ENCODE measurements at places on chromosomes 1 and 21.
A peak's percentile ranks its signal among the peaks of the same experiment; 100 is the strongest.

DNA sequence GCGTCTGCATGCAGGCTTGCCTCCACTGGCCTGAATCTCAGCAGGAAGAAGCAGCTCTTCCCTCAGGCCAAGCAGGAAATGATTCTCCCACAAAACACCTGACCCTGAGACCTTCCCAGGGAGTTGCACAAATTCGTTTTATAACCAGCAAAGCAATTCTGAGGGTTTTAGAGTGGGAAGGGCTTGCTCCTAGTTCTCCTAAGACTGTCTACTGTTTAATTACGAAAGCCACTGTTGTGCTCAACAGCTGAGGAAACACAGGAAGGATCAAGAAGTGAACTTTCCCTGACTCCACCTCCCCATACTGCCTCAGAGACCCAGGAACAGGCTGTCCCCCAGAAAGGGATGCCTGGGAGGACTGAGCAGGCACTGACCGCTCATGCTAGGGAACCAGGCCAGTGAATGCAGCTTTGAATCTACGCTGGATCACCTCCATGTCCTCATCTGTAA is 37.0 kb upstream of the PUM1 start:
- no peak for DNase-seq

- no peak for DNase-seq
These were observed 94.2 kb downstream of the ARHGEF10L start for GRCh38 chr1:17633654-17634053.

DNA sequence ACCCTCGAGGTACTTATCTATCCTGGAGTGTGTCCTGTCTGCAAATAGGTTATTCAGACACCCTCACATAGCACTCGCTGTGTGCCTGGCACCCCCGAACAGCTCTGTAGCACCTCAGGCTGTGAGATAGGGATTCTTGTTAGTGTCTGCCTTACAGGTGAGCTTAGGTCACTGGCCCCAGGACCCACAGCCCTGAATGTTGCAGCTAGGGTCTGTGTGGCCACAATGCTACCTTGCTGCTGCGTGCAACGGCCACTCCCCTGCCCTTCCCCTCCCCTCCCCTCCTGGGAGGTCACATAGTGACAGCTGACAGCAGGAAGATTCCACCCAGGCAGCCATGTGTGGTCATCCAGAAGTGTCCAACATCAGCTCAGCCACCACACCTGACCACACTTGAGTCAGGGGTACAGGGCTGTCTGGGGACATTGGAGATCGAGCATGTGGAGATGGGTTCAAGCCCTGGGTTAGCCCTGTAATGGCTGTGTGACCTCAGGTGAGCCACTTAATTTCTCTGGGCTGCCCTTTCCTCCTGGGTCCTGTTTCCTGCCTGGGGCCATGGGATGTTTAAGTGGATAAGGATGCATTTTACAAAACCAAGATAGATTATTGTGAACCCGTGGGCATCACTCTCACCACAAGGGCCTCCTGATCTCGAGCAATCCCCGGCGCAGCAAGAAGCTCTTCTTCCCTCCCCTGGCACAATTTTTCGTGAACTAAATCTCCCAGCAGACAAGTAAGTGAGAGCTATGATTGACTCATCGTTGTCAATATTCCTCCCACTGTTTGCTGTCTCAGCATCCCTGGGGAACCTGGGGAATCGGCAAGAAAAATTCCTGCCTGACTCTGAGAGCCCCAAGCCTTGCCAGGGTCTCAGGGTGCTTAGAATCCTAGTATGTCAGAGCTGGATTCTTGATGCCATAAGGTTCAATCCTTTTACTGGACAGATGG is 208.7 kb downstream of the PTPRU start:
- DNase-seq, result no peak

- DNase-seq, result peak; percentile 83
These were observed 135.1 kb downstream of the CHD1L start for GRCh38 chr1:147377263-147378246.

GRCh38 chr1:210568631-210569030 is 239.9 kb downstream of the HHAT start:
- no peak for DNase-seq

DNA sequence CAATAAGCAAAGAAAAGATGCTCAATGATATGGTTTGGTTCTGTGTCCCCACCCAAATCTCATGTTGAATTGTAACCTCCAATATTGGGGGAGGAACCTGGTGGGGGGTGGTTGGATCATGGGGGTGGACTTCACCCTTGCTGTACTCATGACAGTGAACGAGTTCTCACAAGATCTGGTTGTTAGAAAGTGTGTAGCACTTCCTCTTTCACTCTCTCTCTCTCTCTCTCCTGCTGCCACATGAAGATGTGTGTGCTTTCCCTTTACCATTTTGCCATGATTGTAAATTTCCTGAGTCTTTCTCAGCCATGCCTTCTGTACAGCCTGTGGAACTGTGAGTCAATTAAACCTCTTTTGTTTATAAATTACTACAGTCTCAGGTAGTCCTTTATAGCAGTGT is 248.4 kb downstream of the HHIPL2 start:
- no peak for DNase-seq

GRCh38 chr1:244010191-244010590 is 40.9 kb upstream of the ZBTB18 start:
- no peak for DNase-seq

- DNase-seq, result no peak
These were observed 147.6 kb upstream of the C1orf174 start for GRCh38 chr1:4047666-4048065.

- DNase-seq, result no peak
These were observed 48.0 kb downstream of the DMAP1 start for GRCh38 chr1:44261171-44261817.

DNA sequence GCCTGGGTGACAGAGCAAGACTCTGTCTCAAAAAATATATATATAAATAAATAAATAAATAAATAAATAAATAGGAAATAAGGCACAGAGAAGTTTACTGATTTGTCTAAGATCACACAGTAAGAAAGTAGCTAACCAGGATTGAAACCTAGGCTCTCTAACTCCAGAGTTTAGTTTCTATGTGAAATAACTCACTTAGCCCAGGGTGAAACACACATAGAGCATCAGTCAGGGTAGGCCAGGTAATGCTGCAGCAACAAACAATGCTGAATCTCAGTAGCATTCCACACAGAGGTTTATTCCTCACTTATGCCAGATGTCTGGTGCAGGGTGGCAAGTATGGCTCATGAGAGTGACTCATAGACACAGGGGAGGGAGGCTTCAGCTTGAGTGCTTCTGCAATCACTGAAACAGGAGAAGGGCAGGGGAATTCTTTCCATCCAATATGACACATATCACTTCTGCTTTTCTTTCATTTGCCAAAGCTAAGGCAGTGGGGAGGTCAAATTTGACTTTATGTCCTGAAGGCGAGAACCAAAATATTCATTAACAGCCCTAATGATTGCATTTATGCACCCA is 37.1 kb upstream of the KANK4 start:
- no peak for DNase-seq

GRCh38 chr1:201697174-201697573 is 131.8 kb upstream of the IPO9 start:
- no peak for DNase-seq

DNA sequence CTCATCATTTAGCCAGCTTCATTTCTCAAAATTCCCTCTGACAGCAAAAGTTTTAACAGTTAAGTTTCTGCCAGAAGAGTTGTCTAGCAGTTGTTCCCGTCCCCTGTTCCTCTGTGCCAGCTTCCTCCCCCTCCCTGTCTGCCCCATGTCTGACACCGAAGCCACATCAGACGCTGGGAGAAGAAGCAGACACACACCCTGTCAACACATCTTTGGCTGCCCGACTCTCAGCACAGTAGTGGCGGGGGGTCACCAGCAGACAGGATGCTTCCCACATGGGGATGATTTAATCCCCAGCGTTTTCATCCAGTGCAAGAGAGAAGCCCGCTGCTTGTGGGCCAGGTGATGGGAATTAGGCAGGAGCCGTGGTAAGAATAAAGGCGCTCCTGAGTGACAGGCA is 379.4 kb upstream of the RUNX1 start:
- DNase-seq, result no peak

DNA sequence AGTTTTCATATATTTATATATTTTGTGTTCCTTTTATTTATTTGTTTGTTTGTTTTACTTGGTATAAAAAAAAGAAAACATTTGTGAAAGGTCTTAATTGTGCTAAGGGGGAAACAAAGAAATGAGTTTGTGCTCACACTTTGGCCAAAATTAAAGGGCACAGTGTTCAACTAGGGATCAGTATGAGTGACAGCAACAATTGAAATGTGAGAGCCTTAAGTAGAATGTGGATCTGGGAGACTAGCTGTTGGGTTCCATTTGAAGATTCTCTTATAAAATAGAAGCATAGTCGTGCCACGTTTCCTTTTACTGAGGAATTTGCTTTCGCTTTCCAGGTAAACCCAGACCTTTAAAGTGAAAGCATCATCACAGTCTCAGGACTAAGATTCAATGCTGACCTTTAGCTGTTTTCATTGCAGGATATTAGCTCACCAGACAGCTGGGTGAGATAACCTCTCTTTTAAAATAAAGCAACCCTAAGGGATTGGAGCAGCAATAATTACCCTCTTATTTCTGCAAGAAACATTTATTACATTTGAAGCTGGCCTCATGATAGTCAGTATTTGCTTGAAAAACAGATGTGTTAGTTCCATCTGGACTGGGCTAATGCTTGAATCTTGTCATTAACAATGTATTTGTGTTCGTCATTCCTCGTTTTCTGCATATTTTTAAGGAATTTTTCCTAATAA is 37.1 kb upstream of the CD55 start:
- no peak for DNase-seq

GRCh38 chr21:35738347-35738961 is 321.9 kb downstream of the SETD4 start:
- no peak for DNase-seq

DNA sequence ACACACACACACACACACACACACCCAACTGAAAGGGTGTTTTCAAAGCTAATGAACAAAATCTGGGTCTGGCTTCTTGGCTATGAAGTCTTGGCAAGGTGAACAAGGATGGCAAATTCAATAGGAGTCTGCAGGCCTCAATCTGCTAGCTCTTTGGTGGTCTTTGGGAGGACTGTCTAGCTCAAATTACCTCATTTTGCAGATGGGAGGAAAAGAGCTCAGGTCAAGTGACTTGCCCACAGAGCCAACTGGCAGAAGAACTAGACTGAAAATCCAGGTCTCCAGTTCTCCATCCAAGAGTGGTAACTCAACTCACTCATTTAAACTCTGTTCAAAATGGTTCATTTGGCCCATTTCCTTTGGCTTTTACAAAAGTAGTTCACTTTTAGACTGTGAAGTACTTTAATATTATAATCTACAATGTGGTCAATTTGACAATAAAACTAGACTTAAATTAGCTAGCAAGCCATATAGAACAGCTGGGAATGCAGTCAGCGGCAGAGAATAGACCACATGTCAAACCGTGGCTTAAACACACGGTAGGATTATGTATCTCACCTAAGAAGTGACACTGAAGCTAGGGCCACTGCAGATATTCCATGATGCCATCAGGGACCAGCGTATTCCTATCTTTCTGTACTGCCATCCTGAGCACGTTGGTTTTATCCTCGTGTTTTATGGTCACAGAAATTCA is 112.9 kb downstream of the APP start:
- DNase-seq, result no peak

- DNase-seq, result no peak
These were observed 37.8 kb upstream of the CTTNBP2NL start for GRCh38 chr1:112358061-112358770.

- no peak for DNase-seq
These were observed 270.4 kb downstream of the PTPRU start for GRCh38 chr1:29506678-29507225.

GRCh38 chr21:26136671-26137070 is 33.9 kb downstream of the APP start:
- peak; percentile 21 for DNase-seq

DNA sequence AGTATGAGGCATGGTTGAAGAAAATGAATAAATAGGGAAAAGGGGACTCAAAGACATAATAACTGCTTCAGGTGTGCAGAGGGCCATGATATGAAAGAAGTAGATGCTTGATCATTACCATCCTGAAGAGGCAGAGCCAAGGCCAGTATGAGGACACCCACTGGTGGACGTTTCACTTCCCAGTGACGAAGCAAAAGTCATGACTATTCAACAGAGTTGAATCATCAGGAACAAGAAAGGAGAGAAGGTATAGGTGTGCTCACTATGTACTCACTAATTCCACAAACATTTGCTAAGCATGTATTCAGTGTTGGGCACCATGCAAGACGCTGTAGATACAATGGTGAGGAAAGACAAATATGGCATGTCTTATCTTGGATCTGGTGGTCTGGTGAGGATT is 319.2 kb upstream of the RUNX1 start:
- no peak for DNase-seq

DNA sequence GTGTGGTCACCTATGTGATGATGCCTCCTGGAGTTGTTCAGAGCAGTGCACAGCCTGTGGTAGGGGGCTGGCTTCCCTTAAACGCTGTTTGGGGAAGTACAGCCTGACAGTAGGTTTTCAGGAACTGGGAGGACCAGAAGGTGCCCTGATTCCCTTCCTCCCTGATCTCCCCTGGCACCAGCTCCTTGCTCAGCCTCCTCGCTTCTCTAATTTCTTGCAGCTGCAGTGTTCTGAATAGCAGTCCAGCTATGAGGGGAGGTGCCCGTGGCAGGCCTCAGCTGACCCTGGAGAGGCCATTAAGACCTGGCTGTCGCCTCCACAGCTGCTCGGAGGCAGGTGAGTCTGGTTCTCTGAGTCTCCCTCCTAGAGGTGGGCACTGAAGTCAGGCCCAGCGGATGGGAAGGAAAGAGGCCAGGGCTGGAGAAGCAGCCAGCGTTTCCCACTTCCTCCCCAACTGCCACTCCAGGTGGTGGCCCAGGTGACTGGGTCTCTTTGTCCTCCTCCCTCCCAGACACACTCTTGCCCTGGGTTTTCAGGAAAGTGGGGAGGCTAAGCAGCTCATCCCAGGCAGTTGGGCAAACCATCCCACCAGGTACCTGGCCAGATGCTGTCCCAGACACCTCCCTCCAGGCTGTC is 52.0 kb upstream of the RPL11 start:
- DNase-seq, result no peak

DNA sequence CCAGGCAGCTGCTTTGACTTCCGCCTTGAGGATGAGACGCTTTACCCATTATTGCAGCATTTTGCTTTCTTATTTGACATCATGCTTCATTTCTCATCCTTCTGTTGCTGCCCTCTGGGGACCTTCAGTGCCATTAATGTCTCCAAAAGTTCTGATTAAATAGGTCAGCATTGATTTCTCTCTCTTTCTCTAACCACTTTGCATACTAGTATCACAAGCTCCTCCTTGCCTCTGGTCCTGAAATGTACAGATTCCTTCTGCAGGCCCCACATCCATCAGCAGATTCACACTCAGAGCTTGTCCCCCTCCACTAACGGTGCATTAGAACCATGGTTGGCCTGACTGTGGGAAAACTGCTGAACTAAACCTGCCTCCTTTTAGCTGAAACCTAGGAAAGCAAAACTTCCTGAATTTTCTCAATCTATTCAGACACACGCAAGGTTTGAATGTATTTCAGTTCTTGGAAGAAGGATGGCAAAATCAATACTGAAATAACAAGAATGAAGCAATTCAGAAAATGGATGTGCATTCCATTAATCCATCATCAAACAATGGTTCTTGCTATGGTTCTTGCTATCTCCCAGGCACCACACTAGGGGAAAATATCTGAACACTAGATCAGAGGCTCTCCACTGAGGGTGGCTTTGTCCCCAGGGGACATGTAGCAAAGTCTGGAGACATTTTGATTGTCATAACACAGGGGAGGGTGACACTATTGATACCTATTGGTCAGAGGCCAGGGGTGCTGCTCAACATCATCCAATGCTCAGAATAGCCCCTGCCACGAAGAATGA is 154.5 kb downstream of the PCP4 start:
- DNase-seq, result no peak

GRCh38 chr1:75768016-75768415 is 18.0 kb upstream of the RABGGTB start:
- no peak for DNase-seq
